CD4-positive, alpha-beta T cell treated with Interferon gamma for 1 hour (primary cell): ENCODE measurements at places on chromosomes 1 and 21.
A peak's percentile ranks its signal among the peaks of the same experiment; 100 is the strongest.

- DNase-seq, result no peak
Measured at GRCh38 chr1:168297019-168297730, 16.5 kb downstream of the TBX19 start.

DNA sequence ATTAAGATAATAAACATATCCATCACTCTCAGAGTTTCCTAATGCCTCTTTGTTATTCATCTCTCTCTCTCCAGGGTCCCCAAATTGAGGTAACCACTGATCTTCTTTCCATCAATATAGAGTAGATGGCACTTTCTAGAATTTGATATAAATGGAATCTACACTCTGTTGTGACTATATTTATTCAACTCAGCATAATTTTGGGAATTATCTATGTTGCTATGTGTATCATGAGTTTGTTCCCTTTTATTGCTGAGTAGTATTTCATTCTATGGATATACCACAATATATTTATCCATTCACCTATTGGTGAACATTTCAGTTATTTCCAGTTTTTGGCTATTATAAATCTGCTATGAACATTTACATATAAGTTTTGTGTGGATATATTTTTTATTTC, 230.7 kb downstream of the HLX start:
- DNase-seq, result no peak

GRCh38 chr1:174221681-174222080, 62.4 kb downstream of the RABGAP1L start:
- DNase-seq, result no peak

DNA sequence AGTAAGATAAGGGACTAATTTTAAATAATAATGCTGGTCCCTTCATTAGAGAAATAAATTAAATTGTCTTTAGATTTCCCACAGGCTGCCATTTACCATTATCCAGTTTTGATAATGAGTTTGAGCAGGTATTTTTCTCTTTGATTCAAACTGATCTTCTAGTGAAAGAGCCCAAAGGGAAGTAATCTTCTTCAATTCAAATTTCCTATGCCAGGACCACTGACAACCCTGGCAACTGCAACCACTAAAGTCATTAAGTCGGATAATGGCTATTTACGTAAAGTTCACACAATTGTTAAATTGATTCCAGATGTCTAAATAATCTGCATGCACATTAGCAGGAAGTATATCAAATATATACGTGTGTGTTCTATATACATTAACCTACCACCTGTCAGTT, 399.3 kb downstream of the PTPRC start:
- DNase-seq, result no peak

GRCh38 chr1:55331351-55331750, 116.2 kb upstream of the USP24 start:
- no peak for DNase-seq

DNA sequence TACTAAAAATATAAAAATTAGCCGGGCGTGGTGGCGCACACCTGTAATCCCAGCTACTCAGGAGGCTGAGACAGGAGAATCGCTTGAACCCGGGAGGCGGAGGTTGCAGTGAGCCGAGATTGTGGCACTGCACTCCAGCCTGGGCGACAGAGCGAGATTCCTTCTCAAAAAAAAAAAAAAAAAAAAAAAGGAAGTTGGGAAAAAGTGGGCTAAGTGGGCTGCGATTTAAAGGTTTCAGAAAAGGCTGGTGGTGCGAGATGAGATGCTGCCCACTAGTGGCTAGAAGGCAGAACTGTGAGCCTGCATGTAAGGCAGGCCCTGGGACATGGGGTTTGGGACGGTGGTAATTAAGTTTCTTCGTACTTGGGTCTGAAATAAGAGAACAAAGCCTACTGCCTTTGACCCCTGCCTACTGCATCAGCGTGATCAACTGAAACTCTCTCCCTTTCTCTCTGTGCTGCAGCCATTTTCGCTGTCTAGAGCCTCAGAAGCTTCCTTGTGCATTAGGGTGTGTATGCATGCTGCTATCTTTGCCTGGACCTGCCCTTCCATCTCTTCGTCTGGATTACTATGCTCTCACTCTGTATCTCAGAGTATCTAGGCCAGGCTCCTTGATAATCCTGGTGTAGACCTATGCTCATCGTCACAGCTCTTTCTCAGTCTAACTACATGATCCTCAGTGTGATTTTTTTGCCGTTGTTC, 12.4 kb downstream of the FMOD start:
- DNase-seq, result peak; percentile 69

DNA sequence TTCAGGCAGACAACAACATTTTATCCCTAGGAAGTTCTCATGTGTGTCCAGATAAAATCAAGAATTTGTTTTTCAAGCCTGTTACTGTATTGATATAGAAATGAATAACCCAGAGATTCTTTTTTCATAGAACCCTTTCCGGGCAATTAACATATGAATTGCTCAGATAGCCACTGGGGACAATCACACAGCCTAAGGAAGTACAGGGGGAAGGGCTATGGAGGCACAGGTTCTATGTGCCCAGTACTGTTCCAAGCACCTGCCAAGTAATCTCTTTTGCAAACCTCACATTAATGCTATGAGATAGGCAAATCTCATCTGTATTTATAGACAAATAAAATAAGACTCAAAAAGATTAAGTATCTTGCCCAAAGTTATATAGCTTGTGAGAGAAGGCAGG, 84.9 kb downstream of the NTNG1 start:
- no peak for DNase-seq

GRCh38 chr1:54364582-54364981, 41.6 kb downstream of the SSBP3 start:
- DNase-seq, result no peak

- no peak for DNase-seq
Measured at GRCh38 chr1:110272045-110272444, 61.9 kb downstream of the KCNC4 start.

DNA sequence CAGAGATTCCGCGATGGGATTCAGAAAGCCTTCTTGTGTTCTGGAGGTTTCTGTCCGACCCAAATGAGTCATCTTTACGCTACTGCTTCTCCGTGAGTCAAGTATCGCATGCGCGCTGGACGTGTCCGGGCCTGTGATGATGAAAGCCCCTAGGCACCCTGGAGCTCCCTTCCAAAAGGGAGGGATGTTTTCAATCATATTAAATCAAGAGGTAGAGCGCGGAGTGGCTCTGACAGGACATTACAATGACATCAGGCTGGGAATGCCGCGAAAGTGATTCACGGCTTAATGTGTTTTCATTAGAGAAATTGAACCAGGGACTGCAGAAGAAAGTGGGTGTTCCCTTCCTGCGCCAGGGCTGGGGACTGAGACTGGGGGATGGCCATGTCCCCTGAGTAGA, 48.5 kb downstream of the AJAP1 start:
- DNase-seq, result no peak

GRCh38 chr21:27024971-27025370, 58.1 kb upstream of the ADAMTS5 start:
- no peak for DNase-seq

DNA sequence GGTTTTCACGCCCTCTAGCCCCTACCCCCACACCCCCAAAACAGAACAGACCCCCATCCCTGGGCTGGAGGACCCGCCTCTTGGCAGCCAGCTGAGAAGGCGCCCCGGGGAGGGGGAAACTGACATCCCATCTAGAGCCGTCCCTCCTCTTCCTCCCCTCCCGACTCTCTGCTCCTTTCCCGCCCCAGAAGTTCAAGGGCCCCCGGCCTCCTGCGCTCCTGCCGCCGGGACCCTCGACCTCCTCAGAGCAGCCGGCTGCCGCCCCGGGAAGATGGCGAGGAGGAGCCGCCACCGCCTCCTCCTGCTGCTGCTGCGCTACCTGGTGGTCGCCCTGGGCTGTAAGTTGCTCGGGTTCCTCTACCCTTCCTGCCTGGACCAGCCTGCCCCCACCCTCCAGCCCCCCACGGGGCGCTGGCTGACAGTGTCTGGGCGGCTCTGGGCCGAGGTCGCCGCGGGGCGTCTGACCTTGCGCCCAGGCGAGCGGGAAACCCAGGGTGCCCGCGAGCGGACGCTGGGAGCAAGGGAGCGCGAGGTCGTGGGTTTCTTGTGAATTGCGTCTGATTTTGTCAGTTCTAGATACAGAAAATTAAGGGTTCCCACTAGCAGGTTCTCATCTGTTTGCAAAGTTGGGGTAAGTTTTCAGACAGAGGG, 618 bp downstream of the JAM2 start:
- peak; percentile 53 for DNase-seq

DNA sequence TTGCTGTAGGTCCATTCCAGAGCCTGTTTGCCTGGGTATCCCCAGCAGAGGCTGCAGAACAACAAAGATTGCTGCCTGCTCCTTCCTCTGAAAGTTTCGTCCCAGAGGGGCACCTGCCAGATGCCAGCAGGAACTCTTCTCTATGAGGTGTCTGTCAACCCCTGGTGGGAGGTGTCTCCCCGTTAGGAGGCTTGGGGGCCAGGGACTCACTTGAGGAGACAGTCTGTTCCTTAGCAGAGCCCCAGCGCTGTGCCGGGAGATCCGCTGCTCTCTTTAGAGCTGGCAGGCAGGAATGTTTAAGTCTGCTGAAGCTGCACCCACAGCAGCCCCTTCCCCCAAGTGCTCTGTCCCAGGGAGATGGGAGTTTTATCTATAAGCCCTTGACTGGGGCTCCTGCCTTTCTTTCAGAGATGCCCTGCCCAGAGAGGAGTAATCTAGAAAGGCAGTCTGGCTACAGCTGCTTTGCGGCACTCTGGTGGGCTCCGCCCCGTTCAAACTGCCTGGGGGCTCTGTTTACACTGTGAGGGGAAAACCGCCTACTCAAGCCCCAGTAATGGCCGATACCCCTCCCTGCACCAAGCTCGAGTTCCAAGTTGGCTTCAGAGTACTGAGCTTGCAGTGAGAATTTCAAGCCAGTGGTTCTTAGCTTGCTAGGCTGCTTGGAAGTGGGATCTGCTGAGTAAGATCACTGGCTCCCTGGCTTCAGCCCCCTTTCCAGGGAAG, 8.7 kb upstream of the SLC25A24 start:
- no peak for DNase-seq

GRCh38 chr1:223133306-223133823, 9.7 kb downstream of the TLR5 start:
- DNase-seq, result no peak

DNA sequence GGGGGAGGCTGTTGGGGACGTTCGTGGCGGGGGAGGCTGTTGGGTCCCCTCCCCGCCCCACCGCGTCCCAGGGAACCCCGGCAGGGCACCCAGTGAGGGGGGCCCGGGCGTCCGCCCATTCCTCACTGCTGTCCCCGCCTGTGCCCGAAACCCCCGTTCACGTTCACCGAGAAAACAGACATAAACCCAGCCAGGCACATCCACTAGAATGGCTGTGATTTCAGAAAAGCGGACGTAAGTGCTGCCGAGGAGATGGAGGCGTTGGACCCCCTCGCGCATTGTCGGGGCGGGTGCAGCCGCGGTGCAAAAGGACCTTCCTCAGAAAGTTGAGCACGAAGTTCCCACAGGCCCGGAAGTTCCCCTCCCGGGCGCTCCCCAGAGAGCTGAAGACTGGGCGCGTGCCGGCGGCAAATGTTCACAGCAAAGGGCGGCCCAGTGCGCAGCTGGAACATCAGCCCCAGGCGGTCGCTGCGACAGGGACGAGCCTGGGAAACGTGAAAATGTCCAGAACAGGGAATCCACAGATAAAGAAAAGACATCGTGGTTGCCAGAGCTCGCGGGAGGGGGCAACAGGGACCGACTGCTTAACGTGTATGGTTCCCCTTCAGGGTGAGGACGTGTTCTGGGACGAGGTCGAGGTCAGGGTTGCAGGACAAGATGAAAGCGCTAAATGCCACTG, 18.5 kb upstream of the SAMD11 start:
- peak; percentile 22 for DNase-seq

DNA sequence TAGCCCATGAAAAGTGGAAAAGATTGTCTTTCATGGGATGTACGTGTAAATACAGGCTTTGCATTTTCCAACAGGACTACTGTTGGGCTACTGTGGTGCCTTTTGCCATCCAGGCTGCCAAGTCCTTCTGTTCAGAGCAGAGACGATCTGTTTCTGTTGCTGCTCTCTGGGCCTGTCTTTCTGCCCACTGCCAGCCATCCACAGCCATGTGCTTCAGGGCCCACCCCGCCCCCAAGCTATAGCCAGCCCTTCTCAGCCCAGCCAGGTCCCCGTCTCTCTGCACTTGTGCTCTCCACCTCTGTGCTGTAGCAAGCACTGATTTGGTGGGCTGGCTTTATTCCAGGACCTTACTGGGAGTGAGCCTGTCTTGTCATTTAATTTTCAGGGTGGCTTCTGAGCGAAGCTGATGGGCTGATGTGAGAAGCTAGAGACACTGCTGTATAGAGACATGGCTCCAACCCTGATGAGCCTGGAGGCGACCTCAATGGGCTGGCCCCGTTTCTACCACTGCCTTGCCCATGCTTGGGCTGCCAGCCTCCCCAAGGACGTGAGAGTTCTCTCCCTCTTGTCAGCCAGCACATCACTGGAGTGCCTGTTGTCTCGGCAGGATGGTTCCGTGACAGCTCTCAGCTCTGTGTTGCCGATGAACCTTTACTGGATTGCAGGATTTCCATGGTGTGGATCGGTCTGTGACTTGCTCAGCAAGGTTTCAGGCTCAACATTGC, 137.8 kb downstream of the PEX14 start:
- DNase-seq, result no peak

DNA sequence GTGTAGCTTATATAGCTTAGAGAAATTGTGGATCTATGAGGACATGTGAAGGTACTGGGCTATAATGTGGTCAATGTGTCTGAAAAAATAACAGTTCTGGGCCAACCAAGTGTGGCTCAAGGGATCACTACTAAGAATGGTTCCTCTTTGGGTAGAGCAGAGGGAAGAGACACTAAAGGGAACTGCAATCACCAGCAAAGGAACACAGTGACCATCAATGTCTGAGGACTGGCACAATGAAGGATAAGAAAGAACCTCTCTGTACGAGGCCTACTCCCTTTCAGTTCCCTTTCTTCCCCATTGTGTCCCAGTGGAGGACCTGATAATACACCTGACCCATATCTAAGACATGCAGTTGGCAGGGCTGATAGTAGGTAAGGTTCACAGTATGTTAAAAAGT, 89.9 kb upstream of the JAK1 start:
- DNase-seq, result no peak

- no peak for DNase-seq
Measured at GRCh38 chr1:100791586-100791985, 72.0 kb downstream of the VCAM1 start.

DNA sequence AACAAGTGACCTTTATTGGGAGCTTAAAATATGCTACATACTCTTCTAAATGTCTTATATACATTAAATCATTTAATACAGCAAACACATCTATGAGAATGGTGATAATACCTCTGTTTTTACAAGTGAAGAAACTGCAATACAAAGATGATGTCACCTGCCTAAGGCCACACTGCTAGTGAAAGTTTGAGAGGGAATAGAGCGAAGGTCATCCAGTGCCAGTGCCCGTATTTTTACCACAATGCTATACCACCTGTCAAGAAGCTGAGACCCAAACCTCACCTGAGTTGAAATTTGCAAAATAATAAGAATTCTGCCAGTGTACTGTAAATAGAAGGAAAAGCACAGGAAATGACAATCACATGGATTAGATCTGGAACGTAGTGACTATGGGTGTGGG, 200.4 kb upstream of the TMPRSS15 start:
- DNase-seq, result no peak

GRCh38 chr1:25110036-25110435, 122.3 kb downstream of the SYF2 start:
- no peak for DNase-seq

GRCh38 chr1:227661495-227661894, 73.6 kb downstream of the JMJD4 start:
- no peak for DNase-seq
